ENCODE measurements at places on chromosomes 5 and 9. TPM values are rescaled to one million over a fixed set of nuclear protein-coding genes. Genes with fewer than 3 reads are reported as not detected.

DNA sequence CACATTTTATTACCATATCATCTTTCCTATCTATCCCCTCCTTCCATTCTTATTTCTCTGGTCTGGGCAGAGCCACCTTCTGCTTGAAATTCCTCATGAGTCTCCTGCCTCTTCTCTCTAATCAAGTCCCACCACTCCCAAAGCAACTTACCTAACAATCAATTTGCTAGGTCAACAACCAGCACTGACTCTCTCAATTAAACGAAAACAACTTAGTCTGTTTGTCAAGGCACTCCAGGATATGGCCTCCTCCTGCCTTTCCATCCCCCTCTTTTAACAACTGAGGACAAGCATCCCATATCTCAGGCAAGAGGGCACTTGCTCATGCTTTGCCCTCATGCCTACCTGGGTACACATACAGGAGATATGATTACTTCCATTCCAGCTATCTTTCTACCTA, 47.4 kb downstream of the HCN1 start:
- H3K4me1 ChIP-seq = no peaks in the 10 kb centered on the region
- no peak overlapping the region for H3K4me3 ChIP-seq
- no peak overlapping the region for H3K27ac ChIP-seq
- no peak for DNase-seq
- no peaks in the 10 kb centered on the region for H3K27me3 ChIP-seq
- H3K36me3 ChIP-seq = no peaks in the 10 kb centered on the region

DNA sequence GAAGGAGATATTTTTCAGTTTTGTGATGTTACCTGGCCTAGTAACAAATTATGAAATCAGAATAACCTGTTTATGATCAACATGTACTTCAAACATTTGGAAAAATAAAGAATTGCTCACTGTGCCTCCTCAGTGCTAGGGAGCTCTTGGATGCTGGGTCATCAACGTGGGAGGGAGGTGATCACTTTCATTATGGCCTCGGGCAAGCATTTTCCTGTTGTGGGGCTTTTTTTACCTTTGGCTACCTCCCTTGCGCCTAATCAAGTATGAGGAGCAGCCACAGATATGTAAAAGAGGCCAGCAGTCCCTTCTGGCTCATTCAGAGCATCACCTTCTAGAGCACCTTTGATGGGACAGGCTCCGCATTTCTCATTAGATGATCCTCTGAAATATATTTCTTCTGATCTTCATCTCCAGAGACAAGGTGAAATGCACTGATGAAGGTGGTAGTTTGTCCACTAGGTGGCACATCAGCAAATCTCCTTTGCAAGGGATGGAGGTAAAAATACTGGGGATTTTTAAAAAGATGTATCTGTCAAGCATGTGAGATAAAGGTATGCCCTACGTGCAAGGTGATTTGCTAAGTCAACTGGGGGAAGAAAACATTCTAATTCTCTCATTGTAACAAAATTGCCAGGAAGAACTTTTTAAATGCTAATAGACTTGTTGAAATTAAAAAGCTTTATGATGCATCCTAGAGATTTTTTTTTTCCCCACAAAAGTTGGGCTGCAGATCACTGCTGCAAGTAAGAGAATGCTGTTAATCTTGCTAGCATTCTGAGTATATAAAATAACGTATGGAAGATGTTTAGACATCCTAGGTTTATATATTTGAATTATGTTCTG, 218.2 kb downstream of the MAST4 start:
- no peak overlapping the region for H3K4me3 ChIP-seq
- no peaks in the 10 kb centered on the region for H3K27me3 ChIP-seq
- H3K27ac ChIP-seq = no peak overlapping the region

DNA sequence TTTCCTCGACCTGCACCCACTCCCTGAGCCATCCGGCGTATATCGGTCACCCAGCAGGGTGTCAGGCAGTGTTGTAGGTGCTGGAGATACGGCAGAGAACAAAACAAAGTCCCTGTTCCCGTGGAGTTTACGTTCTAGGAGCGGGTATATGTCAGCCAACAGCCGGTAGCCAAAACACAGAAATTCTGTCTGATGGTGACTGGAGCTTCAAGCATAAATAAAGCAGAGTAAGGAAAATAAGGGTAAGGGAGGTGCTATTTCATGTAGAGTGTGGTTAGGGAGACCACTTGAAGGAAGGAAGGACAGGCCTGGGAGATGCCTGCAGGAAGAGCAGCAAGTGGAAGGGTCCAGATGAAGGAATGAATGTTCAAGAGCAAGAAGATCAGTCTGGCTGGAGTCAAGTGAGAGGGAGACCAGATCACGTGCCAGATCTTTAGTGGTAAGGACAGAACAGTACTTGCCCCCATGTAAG, 783 bp upstream of the ZFR start:
- H3K27me3 ChIP-seq = peaks cover 7% of the 10 kb centered on the region
- H3K4me3 ChIP-seq = peak overlapping the region; percentile 99
- no peak overlapping the region for H3K27ac ChIP-seq
- H3K36me3 ChIP-seq = peaks cover 4% of the 10 kb centered on the region
- H3K4me1 ChIP-seq = peaks cover 5% of the 10 kb centered on the region

- no peaks in the 10 kb centered on the region for H3K27me3 ChIP-seq
- H3K36me3 ChIP-seq = no peaks in the 10 kb centered on the region
- H3K27ac ChIP-seq = no peak overlapping the region
- no peak for DNase-seq
- H3K4me3 ChIP-seq = no peak overlapping the region
- H3K4me1 ChIP-seq = no peaks in the 10 kb centered on the region
These were observed 267.9 kb upstream of the PDE4D start for GRCh38 chr5:60161340-60161934.

GRCh38 chr5:56908942-56909293, 478 bp upstream of the SETD9 start:
- H3K27ac ChIP-seq = peak overlapping the region; percentile 48
- H3K4me3 ChIP-seq = peak overlapping the region; percentile 86
- no peaks in the 10 kb centered on the region for H3K4me1 ChIP-seq
- peaks cover 10% of the 10 kb centered on the region for H3K36me3 ChIP-seq
- no peaks in the 10 kb centered on the region for H3K27me3 ChIP-seq

- peaks cover 9% of the 10 kb centered on the region for H3K36me3 ChIP-seq
- peaks cover 2% of the 10 kb centered on the region for H3K4me1 ChIP-seq
- no peak overlapping the region for H3K4me3 ChIP-seq
- no peak overlapping the region for H3K27ac ChIP-seq
- no peak for DNase-seq
These were observed 4.0 kb downstream of the ST6GALNAC4 start for GRCh38 chr9:127912882-127913281.

DNA sequence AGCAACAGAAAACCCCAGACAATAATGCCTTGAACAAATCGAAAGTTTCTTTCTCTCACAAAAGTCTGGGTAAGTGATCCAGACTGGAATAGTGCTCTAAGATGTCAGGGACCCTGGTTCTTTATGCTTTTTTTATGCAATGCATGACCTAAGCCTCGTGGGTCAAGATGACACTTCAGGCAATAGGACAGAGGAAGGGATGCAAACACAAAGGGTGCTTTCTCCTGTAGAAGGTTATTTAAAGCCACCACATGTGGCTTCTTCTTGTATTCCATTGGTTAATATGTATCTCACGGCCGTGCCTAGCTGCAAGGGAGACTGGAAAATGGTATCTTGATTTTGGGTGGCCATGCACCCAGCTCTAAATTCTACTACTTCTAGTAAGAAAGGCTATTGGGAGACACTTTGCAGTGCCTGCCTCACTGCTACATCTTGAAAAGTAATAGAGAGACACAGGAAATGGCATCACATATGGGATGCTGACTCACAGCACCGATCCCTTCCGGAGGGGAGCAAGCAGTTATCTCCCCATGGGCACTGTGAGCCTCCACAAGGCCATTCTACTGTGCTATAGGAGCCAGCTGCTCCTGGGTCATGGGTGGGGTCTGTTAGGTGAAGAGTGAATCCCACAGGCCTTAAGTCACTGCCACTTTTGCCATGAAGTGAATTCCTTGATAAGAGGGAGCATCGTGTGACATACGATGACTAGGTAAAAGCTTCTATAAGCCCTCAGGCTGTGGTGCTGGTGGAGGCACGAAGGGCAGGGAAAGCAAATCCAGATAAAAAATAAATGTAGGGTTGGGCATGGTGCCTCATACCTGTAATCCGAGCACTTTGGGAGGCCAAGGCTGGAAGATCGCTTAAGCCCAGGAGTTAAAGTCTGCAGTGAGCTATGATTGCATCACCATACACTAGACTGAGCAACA, 32.5 kb upstream of the RAB14 start:
- H3K27ac ChIP-seq = no peak overlapping the region
- no peak for DNase-seq
- no peaks in the 10 kb centered on the region for H3K27me3 ChIP-seq
- H3K36me3 ChIP-seq = no peaks in the 10 kb centered on the region
- H3K4me3 ChIP-seq = no peak overlapping the region
- no peaks in the 10 kb centered on the region for H3K4me1 ChIP-seq

DNA sequence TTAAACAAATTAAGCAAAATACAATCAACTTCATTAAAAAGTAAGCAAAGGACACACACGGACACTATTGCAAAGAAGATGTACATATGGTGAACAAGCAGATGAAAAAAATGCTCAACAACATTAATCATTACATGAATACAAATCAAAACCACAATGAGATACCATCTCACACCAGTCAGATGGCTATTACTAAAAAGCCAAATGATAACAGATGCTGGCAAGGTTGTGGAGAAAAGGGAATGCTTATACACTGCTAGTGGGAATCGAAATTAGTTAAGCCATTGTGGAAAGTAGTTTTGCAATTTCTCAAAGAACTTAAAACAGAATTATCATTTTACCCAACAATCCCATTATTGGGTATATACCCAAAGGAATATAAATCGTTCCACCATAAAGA, 636.2 kb upstream of the ST8SIA4 start:
- no peaks in the 10 kb centered on the region for H3K36me3 ChIP-seq
- H3K27ac ChIP-seq = no peak overlapping the region
- DNase-seq = no peak

GRCh38 chr5:72071906-72072305, 35.4 kb upstream of the MAP1B start:
- no peak overlapping the region for H3K4me3 ChIP-seq
- H3K36me3 ChIP-seq = no peaks in the 10 kb centered on the region
- H3K4me1 ChIP-seq = peaks cover 15% of the 10 kb centered on the region
- no peak overlapping the region for H3K27ac ChIP-seq
- no peak for DNase-seq

- no peak overlapping the region for H3K27ac ChIP-seq
- no peaks in the 10 kb centered on the region for H3K27me3 ChIP-seq
- peak overlapping the region; percentile 60 for H3K4me3 ChIP-seq
- peak; percentile 80 for DNase-seq
- H3K36me3 ChIP-seq = peaks cover 31% of the 10 kb centered on the region
These were observed 5.0 kb downstream of the NSMF start for GRCh38 chr9:137454145-137454596.

DNA sequence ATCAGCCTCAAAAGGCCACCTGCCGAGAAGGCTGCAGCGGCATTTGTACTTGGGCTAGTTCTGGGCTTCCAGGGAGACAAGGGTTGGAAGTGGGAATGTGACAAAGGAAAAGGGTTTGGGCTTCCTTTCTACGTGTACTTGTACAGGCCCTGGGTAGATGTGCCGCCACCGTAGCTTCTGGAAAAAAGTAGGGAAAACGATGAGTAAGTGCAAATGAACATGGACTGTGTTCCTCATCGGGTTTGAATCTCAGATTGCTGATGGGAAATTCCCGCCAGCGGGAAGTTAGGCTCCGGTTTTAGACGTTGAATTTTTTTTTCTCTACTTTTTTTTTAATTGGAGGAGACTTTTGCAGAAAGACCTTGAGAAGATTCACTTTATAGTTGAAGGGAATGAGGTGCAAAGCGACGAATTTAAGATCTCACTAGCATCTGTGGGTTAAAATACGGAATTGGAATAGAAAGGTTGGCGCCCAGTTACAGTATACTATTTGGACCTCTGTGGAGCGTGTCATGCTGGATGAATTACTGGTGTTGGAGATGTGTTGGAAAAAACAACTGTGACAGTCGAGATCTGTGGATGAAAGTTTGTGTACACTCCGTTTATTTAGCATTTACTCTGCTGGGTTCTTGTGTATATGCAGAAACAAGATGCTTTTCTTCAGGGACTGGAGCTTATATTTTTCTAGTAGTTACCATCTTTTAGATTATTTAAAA, 1.2 kb downstream of the G3BP1 start:
- no peak for DNase-seq
- peaks cover 29% of the 10 kb centered on the region for H3K36me3 ChIP-seq
- H3K4me3 ChIP-seq = peak overlapping the region; percentile 94
- H3K4me1 ChIP-seq = no peaks in the 10 kb centered on the region
- no peak overlapping the region for H3K27ac ChIP-seq
- no peaks in the 10 kb centered on the region for H3K27me3 ChIP-seq

GRCh38 chr9:95383185-95383676, 65.7 kb upstream of the FANCC start:
- H3K4me1 ChIP-seq = no peaks in the 10 kb centered on the region
- no peak overlapping the region for H3K4me3 ChIP-seq
- no peaks in the 10 kb centered on the region for H3K36me3 ChIP-seq
- no peaks in the 10 kb centered on the region for H3K27me3 ChIP-seq

DNA sequence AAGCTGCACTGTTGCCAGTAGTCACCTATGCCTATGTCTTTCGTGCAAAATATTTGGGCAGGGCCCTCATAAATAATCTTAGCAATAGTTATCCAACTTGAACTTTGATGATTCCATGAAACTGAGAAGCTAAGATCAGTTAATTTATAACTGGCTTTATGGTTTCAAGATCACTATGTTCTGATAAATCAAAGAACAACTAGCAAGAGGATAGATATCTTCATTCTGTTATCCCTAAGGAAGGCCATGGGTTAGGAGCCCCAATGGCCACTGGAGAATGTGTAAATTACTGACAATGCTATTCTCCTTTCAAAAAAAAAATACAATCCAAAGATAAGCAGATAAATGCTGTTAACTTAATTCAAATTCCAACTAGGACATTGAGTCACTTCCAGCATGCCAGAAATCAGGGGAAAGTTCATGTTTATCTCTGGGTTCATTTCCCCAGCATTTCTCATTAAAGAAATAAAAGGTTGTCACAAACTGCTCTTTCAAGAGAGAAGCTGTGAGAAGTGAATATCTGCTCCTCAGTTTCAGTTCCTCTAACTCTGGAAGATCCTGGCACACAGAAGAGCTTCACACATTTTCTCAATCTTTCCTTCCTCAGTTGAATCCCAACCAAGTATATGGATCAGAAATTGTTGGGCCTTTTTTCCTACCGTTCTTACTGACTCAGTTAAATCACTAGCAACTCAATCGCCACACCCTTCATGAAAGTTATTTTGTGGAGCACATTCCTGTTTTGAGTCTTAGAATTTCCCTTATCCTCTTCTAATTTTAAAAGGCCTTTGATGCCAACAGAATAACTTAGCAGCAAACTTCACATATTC, 59.6 kb upstream of the SLC1A1 start:
- no peaks in the 10 kb centered on the region for H3K4me1 ChIP-seq
- no peak overlapping the region for H3K27ac ChIP-seq
- H3K36me3 ChIP-seq = no peaks in the 10 kb centered on the region
- DNase-seq = no peak
- no peaks in the 10 kb centered on the region for H3K27me3 ChIP-seq

Gene PCDHB2
- total RNA-seq = 26.3 TPM

Gene PHYHD1
- total RNA-seq = 22.2 TPM

Gene PCDHA10
- 10.7 TPM for total RNA-seq

Gene OBP2B
- not detected for total RNA-seq

Gene CAAP1
- 30.3 TPM for total RNA-seq

Gene AKNA
- 19.7 TPM for total RNA-seq

Gene CAMK4
- total RNA-seq = 6.3 TPM

Gene FOXI1
- total RNA-seq = not detected

Gene QRFP
- total RNA-seq = not detected
